HEK293T (cell line): ENCODE measurements at places on chromosomes 11 and 22.

- DNase-seq, result no peak
Observed at GRCh38 chr11:27153136-27153535, 112.5 kb downstream of the BBOX1 start.

GRCh38 chr11:128701936-128702335 is 8.1 kb downstream of the FLI1 start:
- no peak for DNase-seq

DNA sequence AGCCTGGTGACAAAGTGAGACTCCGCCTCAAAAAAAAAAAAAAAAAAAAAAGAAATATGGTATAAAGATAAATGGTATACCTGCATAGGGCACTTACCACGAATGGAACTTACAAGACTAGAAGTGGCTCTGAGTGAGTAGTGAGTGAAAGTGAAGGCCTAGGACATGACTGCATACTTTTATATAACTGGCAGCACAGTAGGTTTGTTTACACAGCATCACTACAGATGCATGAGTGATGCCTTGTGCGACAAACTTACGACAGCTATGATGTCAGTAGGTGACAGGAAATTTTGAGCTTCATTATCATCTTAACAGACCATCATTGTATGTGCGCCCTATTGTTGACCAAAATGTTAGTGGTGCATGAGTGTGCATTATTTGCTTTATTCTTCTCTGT is 17.7 kb downstream of the XRCC6 start:
- no peak for DNase-seq

GRCh38 chr11:7353100-7353499 is 101.4 kb downstream of the SYT9 start:
- peak; percentile 43 for DNase-seq

DNA sequence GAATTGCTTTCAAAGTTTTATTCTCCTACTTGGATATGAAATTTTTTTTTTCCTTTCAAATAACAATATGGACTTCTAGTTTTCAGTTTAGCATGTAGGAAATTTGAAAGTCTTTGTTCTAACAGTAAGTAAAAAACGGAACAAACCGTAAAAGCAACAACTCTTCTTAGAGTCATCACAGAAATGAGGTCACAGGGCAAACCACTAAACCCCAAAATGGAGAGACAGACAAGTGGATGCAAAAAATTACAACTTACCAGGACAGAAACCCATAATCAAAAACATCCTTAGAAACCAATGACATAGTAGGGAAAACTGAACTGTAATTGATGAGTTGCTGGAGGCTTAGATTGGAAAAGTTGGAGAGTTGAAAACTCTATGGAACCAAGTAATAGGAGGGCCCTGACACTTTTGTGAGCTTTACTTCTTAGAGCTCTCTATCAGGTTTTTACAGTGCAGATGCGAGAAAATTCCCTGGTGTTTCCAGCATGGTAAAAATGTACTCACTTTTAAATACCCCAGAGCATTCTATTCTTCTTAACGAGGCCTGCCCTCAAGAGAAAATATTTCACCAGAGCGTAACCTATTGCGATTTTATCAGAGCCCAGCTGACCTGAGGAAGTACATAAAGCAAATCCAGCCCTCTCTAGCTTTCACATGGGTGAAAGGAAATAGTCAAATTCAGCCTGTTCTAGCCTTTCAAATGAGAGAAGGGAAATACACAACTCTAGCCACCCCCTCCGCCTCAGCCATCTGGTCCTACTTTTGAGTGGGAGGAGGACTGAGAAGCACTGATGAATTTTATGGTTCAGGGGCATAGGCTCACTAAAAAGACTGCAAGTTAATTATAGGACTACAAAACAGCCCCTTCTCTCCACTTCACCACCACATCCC is 39.1 kb downstream of the CASP12 start:
- DNase-seq, result no peak

GRCh38 chr11:79054636-79055035 is 386.2 kb downstream of the TENM4 start:
- DNase-seq, result no peak

DNA sequence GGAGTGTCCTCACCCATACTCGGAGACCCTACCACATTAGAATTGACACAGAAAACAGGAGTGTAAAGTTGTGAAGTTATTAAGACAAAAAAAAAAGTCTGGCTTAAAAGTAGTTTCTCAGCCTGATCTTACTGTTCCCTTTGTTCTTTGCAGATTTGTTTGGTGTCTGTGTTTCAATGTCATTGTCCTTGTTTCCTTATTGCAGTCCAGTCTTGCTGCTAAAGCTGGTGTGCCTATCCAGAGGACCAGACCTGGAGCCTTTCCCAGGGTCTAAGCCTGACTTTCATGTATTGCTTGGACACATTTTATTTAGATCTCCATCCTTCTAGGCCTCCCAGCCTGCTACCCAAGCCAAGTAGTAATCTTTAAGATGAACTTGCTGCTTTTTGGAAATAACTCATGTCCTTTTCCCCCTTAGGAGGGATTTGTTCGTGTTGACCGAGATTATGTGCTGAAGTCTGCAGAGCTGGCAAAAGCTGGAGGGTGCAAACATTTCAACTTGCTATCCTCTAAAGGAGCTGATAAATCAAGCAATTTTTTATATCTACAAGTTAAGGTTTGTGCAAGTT is 11.3 kb upstream of the PRMT3 start:
- no peak for DNase-seq

DNA sequence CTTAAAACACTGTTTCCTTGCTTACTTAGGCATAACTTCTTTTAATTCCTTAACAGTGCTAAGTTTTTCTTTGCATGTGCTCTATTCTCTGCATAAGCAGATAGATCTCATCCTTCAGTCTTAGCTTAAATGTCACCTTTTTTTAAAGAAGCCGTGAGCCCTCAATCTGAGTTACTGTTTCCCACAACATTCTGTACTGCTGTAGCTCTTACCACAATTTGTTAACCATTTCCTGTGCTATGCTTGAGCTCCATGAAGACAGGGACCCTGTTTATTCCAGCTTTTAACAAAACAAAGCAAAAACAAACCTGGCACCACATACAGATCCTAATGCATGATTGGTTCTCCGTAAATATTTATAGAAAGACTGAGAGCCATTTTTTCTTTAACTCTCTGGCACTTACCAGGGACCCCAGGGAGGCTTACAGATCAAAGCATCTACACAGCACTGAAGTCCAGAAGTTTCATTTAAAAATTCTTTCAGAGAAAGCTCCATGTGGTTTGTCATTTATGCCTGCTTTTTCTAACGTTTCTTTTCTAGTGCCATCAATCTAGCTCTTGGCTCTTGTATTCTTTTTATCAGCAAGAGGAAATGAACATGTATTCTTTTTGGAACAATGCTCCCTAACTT is 74.9 kb downstream of the DYNC2H1 start:
- DNase-seq, result no peak

DNA sequence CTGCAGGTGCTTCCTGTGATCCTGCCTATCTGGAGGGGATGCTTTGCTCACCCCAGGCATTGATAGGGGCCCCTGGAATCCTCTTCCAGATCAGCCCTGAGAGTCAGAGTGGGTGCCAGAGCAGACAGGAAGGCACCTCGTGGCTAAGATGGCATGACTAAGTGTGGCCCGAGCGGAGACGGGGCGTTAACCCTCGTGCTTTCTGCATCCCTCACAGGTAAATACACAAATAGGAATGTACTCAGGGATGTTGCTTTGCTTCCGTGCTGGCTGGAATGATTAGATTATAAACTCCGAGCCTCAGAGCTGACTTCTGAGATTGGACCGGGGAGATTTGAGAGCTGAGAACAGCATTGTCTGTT is 312.7 kb upstream of the B3GAT1 start:
- no peak for DNase-seq

DNA sequence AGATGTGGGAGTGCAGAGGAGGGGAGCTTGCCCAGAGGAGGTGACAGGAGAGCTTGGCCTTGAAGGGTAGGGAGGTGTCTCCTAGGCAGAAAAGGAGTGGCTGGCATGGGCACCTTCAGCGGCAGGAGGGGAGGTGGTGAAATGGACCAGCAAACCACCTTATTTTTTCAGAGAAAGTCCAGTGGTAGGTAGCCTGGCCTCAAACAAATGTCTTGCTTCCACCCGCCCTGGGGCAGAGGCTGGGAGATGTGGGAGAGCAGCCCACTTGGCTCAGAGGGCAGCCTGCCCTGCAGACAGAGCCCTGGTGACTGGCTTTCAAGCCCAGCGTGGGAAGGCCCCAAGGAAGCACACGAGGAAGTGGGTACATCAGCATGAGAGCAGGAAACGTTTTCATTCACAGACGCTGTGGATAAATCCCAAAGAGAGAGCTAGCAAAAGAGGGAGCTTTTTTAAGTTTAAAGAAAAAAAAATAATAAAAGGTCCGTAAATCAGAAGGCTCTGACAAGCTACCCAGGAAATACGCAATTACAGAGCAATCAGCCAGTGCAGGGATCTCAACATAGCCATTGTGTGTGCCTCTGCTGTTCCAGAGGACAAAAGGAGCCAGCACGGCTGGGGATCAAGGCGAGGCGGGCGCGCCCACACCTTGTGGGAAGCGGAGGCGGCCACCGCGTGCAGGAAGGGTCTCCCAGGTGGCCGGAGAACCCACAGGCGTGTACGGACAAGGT is 238.7 kb upstream of the PLET1 start:
- no peak for DNase-seq

GRCh38 chr11:1371836-1372465 is 17.8 kb upstream of the BRSK2 start:
- DNase-seq, result no peak

DNA sequence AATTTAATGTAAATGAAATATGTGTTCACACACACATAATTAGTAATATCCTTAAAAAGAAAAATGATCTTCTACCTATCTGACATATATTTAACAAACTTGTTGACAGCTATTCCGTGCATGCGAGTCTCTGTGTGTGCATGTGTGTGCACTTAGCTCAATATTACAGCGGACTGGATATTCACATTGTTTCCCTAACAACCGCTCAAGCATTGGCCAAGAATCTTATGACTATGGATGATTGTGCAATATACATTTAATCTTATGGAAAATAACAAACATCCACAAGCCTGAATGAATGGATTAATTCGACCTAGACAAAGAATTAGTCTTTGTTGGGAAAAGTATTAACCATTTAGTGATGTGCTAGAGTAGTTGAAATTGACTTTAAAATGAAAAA is 1078.6 kb downstream of the LRRC4C start:
- DNase-seq, result no peak

- no peak for DNase-seq
Observed at GRCh38 chr22:23549198-23549595, 30.9 kb downstream of the IGLL1 start.

- no peak for DNase-seq
Observed at GRCh38 chr11:74233683-74234082, 62.6 kb downstream of the PPME1 start.

DNA sequence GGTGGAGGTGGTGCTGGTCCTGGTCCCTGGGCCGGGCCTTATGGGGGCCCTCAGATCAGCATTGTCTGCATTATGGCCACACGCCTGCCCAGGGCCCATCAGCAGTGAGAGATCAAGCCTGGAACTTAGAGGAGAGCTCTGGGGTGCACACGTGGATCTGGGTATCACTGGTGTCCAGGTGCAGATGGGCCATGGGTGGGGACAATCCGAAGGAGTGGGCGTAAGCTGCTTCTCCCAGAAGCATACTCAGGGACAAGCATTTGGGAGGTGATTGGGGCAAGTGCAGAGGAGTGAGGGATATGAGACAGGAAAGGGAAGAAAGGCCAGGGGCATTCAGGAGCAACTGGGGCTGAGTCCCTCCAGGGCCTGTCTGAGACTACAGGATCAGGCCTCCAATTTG is 84.3 kb downstream of the CSNK2A3 start:
- DNase-seq, result no peak

GRCh38 chr11:73287400-73288101 is 15.4 kb downstream of the P2RY6 start:
- no peak for DNase-seq

GRCh38 chr11:117805045-117805444 is 8.0 kb upstream of the DSCAML1 start:
- no peak for DNase-seq

DNA sequence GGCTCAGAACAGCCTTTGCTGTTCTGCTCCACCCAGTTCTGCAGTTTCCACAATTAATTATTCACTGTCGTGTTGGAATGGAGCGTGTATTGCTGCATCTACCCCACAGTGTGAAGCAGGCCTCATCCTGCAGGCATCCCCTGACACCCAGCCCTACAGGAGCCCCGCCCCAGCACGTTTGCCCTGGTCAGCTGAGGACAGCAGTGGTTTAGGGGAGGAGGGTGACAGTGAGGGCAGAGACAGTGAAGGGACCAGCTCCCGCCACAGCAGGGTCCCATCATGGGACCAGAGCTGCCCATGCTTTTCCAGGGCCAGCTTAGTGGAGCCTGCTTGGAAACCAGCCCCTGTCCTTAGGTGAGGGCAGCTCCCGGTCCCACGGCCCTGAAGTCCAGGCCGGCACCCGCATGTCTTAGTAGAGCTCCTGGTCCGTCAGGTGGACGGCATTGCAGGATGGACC is 273.0 kb downstream of the TBC1D22A start:
- DNase-seq, result no peak

- DNase-seq, result peak; percentile 56
Observed at GRCh38 chr22:20080776-20081654, 974 bp downstream of the DGCR8 start.

GRCh38 chr11:66006134-66006890 is 4.0 kb downstream of the BANF1 start:
- DNase-seq, result no peak

- peak; percentile 20 for DNase-seq
Observed at GRCh38 chr11:76252631-76253070, 46.3 kb upstream of the WNT11 start.

DNA sequence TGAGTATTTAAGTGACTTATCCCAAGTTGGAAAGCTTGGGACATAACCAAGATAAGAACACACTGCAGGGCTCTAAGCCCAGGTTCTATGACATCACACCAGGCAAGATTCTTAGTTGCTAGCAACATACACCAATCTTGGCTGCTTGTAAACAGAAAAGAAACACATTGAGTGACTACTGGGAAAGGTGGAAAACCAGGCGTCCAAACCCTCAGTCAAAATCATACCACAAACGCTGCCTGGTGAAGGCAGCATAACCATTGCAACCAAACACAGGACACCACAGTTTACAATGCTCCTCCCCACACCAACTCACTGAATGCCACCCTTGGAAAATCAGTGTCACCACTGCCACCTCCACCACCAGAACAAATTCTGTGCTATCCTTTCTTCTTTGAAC is 379.9 kb downstream of the TTC28 start:
- DNase-seq, result no peak

DNA sequence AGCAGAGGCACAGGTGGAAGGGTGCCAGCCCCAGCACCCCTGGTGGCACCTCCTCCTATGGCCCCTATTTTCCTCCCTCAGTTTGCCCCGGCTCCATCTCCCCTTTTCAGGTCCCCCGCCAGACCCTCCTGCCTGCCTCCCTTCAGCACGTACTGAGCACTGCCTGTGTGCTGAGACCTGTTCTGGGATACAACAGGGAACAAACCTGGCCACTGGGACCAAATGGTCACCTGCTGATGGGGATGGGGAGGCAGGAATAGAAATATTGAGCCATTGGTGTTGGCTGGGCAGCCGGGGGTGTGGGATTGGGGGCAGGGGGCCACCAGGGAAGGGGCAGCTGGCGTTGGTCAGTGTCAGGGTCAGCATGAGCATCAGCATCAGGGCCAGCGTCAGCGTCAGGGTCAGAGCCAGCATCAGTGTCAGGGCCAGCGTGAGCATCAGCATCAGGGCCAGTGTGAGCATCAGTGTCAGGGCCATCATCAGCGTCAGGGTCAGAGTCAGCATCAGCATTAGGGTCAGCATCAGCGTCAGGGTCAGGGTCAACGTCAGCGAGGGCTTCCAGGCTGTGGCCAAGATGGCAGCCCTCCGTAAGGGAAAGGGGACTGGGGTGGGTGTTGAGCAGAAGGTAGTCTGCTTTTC is 7.5 kb downstream of the ZNF74 start:
- no peak for DNase-seq

- DNase-seq, result no peak
Observed at GRCh38 chr22:24146194-24146616, 35.1 kb upstream of the SUSD2 start.

GRCh38 chr11:3879967-3880542 is 24.6 kb downstream of the STIM1 start:
- no peak for DNase-seq
